IMR-90 (cell line): ENCODE measurements at places on chromosomes 4 and X. TPM values are rescaled to one million over a fixed set of nuclear protein-coding genes. Genes with fewer than 3 reads are reported as not detected.

DNA sequence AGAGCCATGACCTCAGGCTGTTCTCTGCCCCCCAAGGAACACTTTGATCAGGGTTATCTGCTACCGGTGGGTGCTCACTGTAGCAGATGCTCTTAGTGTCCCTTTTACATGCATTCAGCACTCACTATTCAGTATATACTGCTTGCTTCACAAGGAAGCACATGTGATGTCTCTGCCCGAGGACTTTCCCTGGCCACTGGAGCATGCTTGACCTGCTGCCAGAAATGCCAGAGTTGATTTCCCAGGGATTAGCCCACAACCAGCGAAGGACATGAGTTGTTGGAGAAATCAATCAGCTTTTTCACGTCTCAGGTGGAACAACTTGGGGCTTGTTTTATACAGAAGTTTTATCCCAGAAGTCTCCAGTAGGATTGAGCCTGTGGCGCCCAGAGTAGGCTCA, 51.2 kb upstream of the RPS6KA3 start:
- no peak for DNase-seq

Gene USP51
- total RNA-seq: 1.1 and 2.0 TPM in 2 replicates

DNA sequence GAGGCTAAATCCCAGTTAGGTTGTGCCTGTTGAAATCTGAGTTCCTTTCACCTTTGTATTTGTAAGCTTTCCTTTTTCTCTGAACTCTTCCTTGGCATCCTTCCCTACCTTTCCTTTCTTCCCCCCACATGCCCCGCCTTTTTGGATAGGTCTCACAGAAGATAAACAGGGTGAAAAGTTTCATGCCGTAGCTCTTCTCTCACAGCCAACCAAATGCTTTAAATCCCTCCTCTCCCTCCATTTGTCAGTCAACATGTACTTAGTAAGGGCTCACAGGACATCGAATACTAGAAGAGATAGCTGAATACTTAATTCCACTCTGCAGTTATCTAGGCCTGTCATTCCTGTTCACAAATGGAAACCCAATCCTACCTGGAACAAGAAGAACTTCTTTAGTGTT, 107.1 kb upstream of the BMPR1B start:
- DNase-seq: peak; percentile 10

DNA sequence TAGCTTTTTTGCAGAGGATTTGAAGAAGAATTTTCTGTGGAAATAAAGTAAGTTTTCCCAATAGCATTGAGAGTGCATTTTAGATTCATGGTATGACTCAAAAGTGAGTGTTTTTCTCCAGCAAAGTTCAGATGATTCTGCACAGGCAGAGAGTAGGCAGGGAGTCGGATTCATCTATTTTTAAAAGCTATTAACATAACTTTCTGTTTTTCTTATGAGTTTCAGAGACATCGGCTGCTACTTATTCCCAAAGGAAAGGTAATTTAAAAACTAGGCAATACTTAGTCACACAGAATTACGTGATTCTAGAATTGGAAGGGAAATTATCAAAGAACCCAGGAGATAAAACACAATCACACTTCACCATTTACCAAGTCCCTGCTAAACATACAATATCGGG, 4.4 kb downstream of the CCDC110 start:
- peak; percentile 57 for DNase-seq

DNA sequence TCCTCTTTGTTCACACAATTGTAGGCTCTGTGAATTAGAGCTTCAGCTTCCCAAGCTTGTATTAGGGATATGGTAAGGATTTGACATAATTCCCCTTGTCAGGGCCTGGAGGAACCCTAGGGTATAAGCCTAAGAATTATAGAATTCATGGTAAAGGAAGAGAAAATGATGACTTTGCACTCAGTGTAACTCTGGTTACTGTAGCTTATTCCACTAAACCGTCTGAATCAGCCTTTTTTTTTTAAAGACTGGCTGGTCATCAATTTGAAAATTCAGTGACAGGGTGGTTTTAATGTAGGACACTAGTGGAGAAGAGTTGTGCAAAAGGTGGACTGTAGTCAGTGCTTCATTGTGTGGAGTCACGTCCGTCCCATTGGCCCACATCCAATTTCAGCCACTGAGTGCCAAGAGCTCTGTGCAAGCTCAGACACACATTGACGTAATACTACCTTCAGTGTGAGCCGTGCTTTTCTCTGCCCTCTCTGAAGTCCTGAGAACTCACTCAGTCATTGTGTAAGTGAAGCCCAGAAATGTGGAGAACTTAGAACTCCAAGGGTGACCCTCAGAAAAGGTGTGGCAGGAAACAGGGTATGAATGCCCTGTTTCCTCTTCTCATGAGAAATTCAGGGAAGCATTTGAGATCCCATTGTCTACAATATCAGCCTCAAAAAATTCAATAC, 449.8 kb downstream of the C4orf33 start:
- no peak for DNase-seq

DNA sequence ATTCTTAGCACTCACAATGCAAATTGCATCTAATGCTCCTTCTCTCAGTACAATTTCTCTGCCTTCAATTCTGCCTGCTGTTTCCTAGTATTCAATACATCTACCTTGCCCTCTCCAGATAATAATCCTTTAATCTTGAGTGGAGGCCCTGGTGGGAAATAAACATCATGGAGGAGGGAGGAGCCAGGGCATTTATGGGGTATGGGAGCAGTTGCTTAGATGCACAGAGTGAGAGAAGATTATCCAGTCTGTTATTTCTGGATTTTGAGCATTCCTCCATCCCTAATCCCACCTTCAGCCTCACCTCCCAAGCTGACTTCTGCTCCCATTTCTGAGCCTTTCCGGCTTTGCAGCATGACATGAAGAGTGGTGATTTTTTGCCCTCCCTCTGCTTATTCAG, 127.9 kb upstream of the PPP3CA start:
- DNase-seq: no peak
